Transverse colon (tissue), 4 donors: ENCODE measurements at places on chromosomes 5 and 9. TPM values are rescaled to one million over a fixed set of nuclear protein-coding genes. Genes with fewer than 3 reads are reported as not detected.
A peak's percentile ranks its signal among the peaks of the same experiment; 100 is the strongest.

GRCh38 chr5:179376701-179377420 is 31.6 kb upstream of the ADAMTS2 start:
- H3K36me3 ChIP-seq = no peaks in the 10 kb centered on the region
- H3K27ac ChIP-seq = no peak overlapping the region
- no peaks in the 10 kb centered on the region for H3K4me1 ChIP-seq
- no peaks in the 10 kb centered on the region for H3K27me3 ChIP-seq
- DNase-seq = no peak
- H3K4me3 ChIP-seq = no peak overlapping the region

GRCh38 chr5:65718576-65719310 is 3.2 kb downstream of the SGTB start:
- no peaks in the 10 kb centered on the region for H3K36me3 ChIP-seq
- no peak overlapping the region for H3K4me3 ChIP-seq
- no peaks in the 10 kb centered on the region for H3K27me3 ChIP-seq
- DNase-seq = no peak
- H3K27ac ChIP-seq = no peak overlapping the region
- H3K4me1 ChIP-seq = peaks cover 7% of the 10 kb centered on the region

DNA sequence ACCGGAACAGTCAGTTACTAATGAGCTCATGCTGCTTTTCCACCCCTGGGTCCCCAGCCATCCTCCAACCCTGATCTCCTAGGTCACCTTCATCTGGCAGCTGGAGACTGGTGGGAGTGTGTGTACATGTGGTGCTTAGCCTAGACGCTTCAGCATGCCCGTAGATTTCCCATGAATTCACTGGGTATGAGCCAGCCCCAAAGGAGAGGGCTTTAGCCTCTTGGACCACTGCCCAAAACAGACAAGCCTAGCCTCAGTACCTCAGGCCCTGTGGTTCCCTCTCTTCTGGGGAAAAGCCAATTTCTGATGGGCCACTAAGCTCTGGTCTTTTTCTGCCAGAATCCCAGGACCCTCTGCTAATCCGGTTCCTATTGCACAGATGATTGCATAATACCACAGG is 48.0 kb upstream of the ASTN2 start:
- H3K4me3 ChIP-seq = no peak overlapping the region
- H3K27me3 ChIP-seq = no peaks in the 10 kb centered on the region
- no peak overlapping the region for H3K27ac ChIP-seq

DNA sequence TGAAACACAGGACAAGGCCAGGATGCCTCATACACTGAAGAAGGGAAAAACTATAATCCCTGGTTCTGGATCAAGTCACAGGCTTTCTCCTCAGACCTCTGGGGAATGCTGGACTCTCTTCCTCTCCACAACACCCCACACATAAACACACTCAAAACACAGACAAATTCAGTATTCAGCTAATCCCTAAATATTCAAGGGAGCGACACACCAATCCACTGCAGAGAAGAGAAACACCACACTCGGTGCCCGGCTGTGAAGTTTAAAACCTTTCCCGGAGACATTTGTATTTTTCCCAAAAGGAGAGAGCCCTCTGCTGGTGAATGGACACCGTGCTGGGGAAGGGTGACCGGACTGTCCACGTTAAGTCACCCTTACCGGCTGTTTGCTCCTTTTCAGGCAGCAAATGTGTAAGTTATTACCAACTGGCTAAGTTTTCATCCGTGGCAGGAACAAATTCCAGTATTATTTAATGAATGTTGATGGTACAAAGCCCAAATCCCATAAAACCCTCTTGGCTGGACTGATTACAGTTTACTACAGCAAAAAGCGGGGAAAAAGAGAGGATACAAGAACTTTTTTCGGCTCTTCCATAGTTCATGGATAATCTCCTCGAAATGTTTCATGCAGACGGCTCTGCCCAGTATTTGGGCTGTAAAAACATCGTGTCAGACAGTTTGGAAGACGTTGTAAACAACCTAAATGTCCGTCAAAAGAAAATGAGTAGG is 130.9 kb upstream of the SLC30A5 start:
- H3K4me3 ChIP-seq = no peak overlapping the region
- H3K36me3 ChIP-seq = no peaks in the 10 kb centered on the region
- peak; percentile 63 for DNase-seq
- peaks cover 3% of the 10 kb centered on the region for H3K4me1 ChIP-seq

DNA sequence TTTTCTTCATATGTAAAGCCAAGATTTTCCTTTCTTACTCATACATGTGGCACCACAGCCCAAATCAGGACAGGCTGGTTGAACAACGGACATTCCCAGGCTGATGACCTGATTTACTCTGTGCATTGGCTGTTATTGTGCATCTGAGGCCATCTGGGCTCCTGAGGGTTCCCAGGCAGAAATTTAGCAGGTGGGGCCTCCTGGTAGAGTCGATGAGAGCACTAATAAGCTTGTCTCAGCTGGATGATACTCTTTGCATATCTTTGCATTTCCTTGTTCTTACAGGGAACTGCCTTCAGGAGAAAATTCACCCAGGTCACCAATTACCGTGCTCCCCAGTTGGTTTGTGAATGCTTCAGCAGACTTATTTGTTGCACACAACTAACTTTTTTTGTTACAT is 605.1 kb downstream of the ELAVL2 start:
- DNase-seq = no peak
- H3K4me3 ChIP-seq = no peak overlapping the region
- no peaks in the 10 kb centered on the region for H3K27me3 ChIP-seq
- H3K4me1 ChIP-seq = no peaks in the 10 kb centered on the region
- H3K36me3 ChIP-seq = no peaks in the 10 kb centered on the region
- no peak overlapping the region for H3K27ac ChIP-seq

The CAMLG gene
- total RNA-seq = 12.7 TPM

The TMEM252 gene
- 2.3 TPM for total RNA-seq

The LHX2 gene
- not detected for total RNA-seq

The RFK gene
- total RNA-seq = 55.4 TPM
